ENCODE measurements at places on chromosomes 2 and 18.

GRCh38 chr2:72128059-72128842, 19.4 kb downstream of the CYP26B1 start:
- DNase-seq, result no peak

DNA sequence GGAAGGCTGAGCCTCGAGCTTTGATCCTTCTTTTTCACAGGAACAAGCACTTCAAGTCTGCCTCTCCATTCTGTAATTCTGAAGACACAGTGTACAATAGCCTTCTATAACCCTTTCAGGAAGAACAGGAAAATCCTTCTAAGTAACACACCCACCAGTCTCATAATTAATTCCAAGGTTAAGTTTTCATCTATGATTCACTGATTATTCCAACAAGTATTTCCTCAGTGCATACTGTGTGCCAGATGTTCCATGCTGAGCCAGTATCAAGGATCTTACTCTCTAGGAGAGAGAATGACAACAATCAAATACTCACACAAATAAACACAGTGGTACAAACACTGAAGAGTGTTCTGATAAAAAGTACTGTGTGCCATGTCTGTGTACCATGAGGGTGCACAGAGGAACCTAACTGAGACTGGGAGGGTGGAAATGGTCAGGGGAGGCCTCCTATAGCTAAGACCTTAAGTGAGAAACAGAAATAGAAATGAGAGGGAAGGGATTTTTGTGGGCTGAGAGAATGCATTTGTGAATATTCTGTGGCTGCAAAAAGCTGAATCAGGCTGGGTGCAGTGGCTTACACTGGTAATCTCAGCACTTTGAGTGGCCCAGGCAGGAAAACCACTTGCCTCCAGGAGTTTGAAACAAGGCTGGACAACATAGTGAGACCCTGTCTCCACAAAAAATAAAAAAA, 7.3 kb upstream of the MTLN start:
- DNase-seq, result no peak

GRCh38 chr2:188475945-188476344, 184.3 kb downstream of the GULP1 start:
- DNase-seq, result no peak

DNA sequence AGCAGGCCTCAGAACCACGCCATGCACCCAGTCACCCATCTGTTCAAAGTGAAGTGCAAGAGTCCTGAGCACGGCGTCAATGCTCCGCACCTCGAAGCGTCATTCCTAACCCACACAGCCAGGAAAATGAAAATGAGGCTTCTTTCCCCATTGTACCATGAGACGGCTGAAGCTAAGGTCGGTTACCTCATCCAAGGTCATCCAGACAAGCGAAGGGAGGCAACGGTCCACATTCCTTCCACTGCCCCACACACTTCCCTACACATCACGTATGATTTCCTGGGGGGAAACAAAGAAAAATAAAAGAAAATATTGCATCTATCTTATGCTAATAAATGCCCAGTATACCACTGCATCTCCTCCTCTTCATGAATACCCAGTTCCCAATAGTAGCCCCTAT, 113.5 kb upstream of the RAB6C start:
- no peak for DNase-seq

GRCh38 chr2:10136101-10136934, 13.8 kb downstream of the RRM2 start:
- DNase-seq, result no peak

DNA sequence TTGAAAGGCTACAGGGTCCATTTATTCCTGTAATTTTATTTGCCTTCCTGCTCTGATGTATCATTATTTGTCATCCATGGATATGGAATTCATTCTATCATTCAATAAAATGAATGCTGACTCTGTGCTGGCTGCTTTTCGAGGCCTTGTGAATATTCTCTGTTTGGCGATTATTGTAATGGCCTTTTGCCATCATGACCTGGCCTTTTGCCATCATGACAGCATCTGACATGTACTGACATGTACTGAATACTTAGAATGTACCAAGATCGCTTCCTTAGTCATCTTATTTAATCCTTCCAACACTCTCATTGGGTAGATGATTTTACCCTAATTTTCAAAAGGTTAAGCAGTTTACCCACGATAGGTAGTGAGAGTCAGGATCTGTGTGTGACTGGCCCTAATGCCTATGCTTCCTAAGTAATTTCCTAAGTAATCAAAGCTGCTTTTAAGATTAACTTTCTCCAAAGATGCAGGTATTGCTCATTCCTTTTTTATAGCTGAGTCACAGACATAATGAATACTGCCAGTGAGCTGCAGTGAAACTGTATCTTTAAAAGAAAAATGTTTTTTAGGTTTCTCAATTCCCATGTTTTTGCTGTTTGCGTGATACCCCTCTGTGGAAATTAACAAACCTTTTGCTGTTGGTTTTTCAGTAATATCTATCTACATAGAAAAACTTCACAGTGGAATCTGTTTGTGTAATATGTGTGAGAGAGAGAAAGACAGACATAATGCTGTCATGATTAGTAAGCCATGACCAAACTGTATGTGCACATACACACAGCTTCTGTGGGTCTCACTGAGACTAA, 127.8 kb downstream of the CERS6 start:
- DNase-seq, result no peak

DNA sequence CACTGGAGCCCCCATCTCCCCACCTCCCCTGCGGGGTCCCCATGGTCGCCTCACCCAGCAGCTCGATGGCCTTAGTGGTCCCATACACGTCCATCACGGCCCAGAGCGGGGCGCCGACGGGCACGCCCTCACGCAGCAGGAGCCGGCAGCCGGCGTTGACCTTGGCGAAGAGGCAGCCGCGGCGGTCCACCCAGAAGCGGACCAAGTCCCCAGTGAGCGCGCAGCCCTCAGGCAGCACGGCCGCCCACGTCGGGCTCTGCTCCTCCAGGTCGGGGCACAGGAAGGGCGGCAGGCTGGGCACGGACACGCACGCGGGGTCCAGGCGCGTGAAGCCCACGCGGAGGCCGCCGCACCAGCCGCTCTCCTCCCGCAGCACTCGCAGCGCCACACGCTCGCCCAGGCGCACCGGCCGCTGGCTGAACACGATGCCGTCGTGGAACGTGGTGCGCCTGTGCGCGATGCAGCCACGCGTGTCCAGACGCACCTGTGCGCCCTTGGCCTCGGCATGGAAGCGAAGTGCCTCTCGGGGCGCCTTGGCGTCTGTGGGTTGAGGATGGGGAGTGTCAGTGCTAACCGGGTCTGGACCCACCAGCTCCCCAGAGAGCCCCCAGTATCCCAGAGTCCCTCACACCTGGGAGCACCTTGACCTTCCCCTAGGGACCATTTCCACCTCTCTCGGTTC, 4.6 kb downstream of the NEURL3 start:
- no peak for DNase-seq

DNA sequence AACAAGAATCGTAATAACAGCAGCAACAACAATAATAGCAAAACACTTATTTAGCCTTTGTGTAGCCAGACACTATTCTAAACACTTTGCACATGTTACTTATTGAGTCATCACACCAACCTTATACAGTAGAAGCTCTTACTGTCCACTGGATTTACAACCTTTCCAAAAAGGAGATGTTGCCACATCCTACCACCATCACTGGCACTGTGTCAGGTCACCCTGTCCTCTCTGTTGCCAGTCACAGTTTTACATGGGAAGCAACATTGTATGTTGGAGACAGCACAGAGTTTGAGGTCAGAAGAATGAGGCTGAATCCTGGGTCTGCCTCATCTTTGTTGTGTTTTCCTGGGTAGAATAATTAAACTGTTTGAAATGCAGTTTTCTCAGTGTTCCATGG, 201.4 kb upstream of the EPAS1 start:
- DNase-seq, result no peak

DNA sequence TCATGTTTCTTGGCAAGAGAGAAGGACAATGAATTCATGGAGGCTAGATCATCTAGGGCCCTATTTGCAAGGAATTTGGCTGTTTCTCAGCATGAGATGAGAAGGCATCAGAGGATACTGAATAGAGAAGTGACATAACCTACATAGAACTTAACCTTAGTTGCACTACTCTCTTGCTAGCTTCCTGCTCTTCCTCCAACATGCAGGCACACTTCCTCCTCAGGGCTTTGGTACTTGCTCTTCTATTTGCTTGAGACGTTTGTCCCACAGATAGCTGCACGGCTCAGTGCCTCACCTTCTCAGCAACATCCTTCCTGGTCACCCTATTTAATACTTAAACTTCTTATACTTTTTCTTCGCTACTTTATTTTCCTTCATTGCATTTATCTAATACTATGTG, 20.0 kb upstream of the LANCL1 start:
- no peak for DNase-seq

- DNase-seq, result no peak
These were observed 157.2 kb downstream of the RNF152 start for GRCh38 chr18:61735564-61736102.

GRCh38 chr2:167509586-167509985, 621.3 kb downstream of the XIRP2 start:
- no peak for DNase-seq

DNA sequence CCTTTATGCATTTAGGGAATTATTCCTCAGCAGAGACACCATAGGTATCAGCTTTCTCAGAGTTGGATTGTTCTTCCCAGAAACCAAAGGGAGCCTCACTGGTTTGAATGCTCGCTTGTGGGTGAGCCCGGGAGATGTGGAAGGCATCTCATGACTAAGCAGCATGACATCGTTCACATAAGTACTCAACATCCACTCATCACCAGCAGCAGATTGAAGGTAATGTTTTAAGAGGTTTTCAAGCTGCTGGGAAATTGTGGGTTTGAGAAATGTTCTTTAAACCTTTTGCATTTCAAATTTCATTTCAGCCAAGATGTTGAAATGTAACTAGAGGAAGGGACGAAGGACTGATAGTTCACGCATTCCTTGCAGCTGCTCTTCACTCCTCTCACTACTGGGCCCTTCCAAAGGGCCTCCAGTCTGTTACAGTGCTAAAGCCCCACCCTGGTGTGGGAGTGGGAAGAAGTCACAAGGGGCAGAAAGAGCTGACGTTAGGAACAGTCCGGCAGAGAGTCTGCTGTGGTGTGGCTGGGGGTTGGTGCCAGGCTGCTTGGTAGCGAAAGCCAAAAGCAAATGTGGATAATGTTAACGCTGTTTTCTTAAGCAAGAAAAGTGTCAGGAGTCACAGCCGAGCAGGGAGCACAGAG, 324.5 kb upstream of the EPHA4 start:
- DNase-seq, result no peak

- no peak for DNase-seq
These were observed 440.2 kb upstream of the ST6GAL2 start for GRCh38 chr2:107325981-107326786.

GRCh38 chr2:5729416-5729815, 37.2 kb downstream of the SOX11 start:
- DNase-seq, result no peak

DNA sequence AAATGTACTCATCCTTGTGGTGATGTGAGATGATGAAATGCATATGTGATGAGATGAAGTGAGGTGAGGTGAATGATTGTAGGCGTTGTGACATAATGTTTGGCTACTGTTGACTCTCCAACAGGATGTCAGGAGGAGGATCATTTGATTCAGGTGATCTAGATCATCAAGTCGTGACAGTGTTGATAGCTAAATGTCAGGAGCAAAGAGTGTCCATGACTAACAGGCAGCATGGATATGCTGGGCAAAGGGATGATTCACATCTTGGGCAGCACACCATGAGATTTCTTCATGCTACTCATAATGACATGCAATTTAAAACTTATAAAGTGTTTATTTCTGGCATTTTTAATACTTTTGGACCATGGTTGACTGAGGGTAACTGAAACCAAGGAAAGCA, 40.2 kb upstream of the UBXN4 start:
- no peak for DNase-seq

DNA sequence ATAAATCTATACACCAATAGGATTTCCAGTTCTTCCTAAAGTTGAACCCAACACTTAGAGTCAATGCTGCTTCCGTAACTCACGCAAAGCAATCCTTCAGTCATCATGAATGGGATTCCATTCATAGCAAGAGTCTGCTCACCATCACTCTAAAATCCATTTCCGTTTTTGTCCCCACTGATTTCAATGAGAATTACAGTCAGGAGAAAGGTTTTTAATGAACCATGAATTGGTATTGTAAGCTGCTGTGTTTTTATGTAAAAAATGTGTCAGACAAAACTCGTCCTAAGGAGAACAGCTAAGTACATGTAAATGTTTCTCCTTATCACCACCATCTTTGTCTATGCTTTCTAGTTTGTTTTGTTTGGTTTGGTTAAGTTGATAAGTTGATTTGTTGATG, 391.5 kb downstream of the IRS1 start:
- DNase-seq, result no peak

DNA sequence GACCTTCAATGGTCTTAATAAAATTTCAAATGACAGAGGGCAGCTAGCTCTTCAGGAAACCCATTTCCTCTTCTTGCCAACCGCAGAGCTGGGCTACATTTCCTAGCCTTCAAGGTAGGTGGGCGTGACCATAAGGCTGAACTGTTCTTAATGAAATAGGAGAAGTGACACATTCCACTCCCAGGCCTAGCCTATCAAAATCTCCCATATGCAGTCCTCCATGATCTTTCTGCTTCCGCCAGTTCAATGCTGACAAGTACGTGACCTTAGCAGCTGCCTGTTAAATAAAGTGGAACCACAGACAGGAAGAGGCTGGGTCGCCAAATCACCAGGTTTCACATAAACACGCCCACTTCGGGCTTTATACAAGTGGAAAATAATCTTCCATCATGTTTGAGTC, 13.2 kb downstream of the SERPINE2 start:
- DNase-seq, result peak; percentile 68

GRCh38 chr2:40820319-40820718, 368.4 kb upstream of the SLC8A1 start:
- no peak for DNase-seq

DNA sequence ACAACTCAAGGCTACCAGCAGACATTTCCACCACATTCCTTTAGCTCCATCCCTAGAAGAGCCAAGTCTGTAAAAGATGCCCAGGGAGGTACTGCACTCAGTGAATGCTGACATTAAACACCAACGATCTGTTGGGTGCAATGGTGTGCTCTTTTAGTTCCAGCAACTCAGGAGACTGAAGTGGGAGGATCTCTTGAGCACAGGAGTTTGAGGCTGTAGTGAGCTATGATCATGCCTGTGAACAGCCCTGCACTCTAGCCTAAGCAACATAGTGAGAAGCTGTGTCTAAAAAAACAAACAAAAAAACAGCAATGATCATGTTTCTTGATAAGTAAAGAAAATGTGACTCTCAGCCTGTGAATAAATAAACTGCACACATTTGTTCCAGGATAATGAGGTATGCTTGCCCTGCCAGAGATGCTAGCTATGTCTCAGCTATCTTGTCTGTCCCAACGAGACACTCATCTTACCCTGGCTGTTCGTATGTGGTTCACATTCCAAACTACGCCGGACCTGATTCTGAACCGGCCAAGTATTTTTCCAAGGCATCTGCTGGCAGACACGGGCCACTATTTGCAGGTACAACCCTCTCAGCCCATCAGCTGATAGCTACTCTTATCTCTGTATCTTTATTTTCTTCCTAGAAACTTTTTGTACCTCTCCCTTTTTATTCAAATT, 21.8 kb downstream of the TMEM182 start:
- no peak for DNase-seq
